ENCODE measurements at places on chromosomes 7 and 10.

- H3K27me3 ChIP-seq = no peaks in the 10 kb centered on the region
- H3K4me1 ChIP-seq = no peaks in the 10 kb centered on the region
Measured at GRCh38 chr7:17289074-17289645, 9.3 kb upstream of the AHR start.

DNA sequence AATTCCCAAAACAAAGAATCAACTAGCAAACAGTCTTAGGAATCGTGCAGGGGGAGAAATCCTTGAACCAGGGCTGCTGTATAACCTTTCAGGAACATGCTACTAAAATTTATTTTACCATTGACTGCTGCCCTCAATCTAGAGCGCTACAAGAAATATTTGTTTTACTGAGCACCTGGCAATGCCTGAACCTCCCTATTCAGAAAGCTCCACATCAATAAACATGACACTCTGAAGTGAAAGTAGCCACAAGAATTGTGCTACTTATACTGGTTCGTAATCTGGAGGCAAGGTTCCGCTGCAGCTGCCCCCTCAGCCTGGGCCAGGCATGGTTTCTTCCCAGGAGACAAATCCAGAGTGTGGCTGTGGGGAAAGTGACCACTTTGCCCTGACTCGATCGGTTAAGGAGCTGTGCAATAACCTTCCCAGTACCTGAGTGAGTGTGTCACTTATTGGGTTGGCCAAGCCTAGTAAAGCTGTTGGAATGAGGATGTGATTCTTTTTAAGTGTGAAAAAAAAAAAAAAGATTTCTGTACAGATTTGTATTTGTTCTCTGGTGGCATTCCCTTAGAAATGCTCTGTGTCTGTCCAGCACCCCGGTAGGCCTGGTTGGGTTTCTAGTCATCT lies 7.7 kb downstream of the VWA2 start:
- H3K4me1 ChIP-seq = no peaks in the 10 kb centered on the region
- H3K36me3 ChIP-seq = no peaks in the 10 kb centered on the region
- no peak overlapping the region for H3K4me3 ChIP-seq
- H3K27ac ChIP-seq = peak overlapping the region; percentile 44
- no peaks in the 10 kb centered on the region for H3K27me3 ChIP-seq
- no peak for DNase-seq

GRCh38 chr7:138032770-138033169 lies 30.9 kb upstream of the CREB3L2 start:
- no peaks in the 10 kb centered on the region for H3K27me3 ChIP-seq
- no peak for DNase-seq
- H3K4me3 ChIP-seq = no peak overlapping the region
- H3K4me1 ChIP-seq = no peaks in the 10 kb centered on the region
- no peaks in the 10 kb centered on the region for H3K36me3 ChIP-seq

DNA sequence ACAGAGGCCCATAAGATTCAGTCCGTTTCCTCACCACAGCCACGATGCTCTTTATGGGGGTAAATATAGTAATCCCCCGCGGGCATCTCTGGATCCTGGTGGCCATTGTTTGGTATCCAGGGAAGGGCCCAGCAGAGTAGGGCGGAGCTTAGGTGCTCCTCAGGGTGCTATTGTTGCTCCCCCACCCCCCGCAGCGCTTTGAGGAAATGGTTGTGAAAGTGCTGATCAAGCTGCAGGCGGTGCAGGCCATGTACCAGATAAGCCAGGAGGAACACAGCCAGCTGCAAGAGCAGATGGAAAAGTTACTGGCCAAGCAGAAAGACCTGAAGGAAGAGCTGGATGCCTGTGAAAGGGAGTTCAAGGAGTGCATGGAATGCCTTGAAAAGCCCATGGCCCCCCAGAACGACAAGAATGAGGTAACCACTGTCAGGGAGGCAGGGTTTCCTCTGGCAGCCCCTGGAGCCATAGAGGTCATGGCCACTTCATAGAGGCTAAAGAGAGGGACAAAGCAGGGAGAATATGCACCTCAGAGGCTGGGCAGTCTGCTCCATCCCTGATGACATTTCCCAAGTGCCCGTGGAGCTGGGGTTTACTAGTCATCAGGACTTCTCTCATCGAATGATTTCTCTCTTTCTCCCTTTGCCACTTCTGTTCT lies 17.6 kb upstream of the FLNC start:
- no peaks in the 10 kb centered on the region for H3K4me1 ChIP-seq
- no peaks in the 10 kb centered on the region for H3K36me3 ChIP-seq
- H3K27me3 ChIP-seq = no peaks in the 10 kb centered on the region

DNA sequence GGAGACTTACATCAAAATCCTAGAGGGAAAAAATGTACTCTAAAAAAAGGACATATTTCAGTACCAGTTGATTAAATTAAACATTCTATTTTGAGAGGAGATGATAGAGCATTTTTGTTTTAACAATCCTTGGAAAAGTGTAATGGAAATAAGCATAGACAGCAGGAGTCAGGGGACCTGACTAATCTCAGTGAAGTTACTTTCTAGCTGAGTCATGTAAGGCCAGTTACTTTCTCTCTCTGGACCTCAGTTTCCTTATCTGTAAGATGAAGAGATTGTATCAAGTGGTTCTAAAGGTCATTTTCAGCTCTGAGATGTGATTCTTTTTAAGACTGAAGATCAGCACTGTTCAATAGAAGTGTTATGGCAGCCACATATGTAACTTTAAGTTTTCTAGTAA lies 44.1 kb downstream of the VTI1A start:
- no peaks in the 10 kb centered on the region for H3K4me1 ChIP-seq
- no peaks in the 10 kb centered on the region for H3K36me3 ChIP-seq
- no peak overlapping the region for H3K4me3 ChIP-seq
- DNase-seq = no peak

GRCh38 chr7:92624298-92624996 lies 34.3 kb upstream of the FAM133B start:
- H3K27me3 ChIP-seq = no peaks in the 10 kb centered on the region
- H3K4me3 ChIP-seq = no peak overlapping the region
- H3K27ac ChIP-seq = no peak overlapping the region
- H3K36me3 ChIP-seq = no peaks in the 10 kb centered on the region

- no peaks in the 10 kb centered on the region for H3K36me3 ChIP-seq
- no peaks in the 10 kb centered on the region for H3K27me3 ChIP-seq
- DNase-seq = no peak
Measured at GRCh38 chr10:126437635-126438406, 49.5 kb upstream of the ADAM12 start.

- H3K4me1 ChIP-seq = no peaks in the 10 kb centered on the region
- no peaks in the 10 kb centered on the region for H3K27me3 ChIP-seq
- H3K36me3 ChIP-seq = no peaks in the 10 kb centered on the region
- H3K4me3 ChIP-seq = no peak overlapping the region
- H3K27ac ChIP-seq = no peak overlapping the region
Measured at GRCh38 chr7:130752424-130752823, 18.4 kb upstream of the KLF14 start.

GRCh38 chr7:8566016-8566415 lies 132.6 kb downstream of the NXPH1 start:
- no peaks in the 10 kb centered on the region for H3K4me1 ChIP-seq
- no peak overlapping the region for H3K27ac ChIP-seq
- H3K36me3 ChIP-seq = no peaks in the 10 kb centered on the region
- H3K4me3 ChIP-seq = no peak overlapping the region

- H3K4me3 ChIP-seq = no peak overlapping the region
- no peaks in the 10 kb centered on the region for H3K27me3 ChIP-seq
- no peak for DNase-seq
Measured at GRCh38 chr7:116591202-116592040, 66.6 kb downstream of the CAV1 start.

DNA sequence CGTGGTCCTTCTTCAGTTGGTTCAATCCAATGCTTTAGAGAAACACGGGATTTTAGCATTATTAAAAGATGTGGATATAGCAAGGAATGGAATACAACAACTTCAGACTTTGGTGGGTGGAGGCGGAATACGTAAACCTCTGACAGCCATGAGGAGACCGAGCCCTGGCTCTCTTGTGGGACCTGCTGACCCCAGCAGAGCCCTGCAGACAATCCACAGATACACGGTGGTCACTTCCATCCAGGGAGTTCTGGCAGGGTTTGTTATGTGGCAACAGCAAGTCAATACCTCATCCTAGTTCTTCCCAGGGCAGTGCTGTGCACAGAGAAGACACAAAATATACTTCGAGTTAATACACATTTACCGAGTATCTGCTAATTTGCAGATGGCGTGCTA lies 118.5 kb upstream of the DIP2C start:
- DNase-seq = no peak
- H3K36me3 ChIP-seq = peaks cover 16% of the 10 kb centered on the region
- H3K4me3 ChIP-seq = no peak overlapping the region
- no peak overlapping the region for H3K27ac ChIP-seq
- no peaks in the 10 kb centered on the region for H3K27me3 ChIP-seq
- H3K4me1 ChIP-seq = no peaks in the 10 kb centered on the region

GRCh38 chr7:63233881-63234280 lies 764.8 kb upstream of the ZNF722 start:
- H3K36me3 ChIP-seq = no peaks in the 10 kb centered on the region
- H3K4me3 ChIP-seq = no peak overlapping the region
- no peaks in the 10 kb centered on the region for H3K27me3 ChIP-seq
- H3K27ac ChIP-seq = no peak overlapping the region
- DNase-seq = no peak

- DNase-seq = no peak
- H3K27me3 ChIP-seq = no peaks in the 10 kb centered on the region
- no peaks in the 10 kb centered on the region for H3K4me1 ChIP-seq
- H3K27ac ChIP-seq = no peak overlapping the region
- H3K36me3 ChIP-seq = no peaks in the 10 kb centered on the region
- no peak overlapping the region for H3K4me3 ChIP-seq
Measured at GRCh38 chr10:108095932-108096925, 931.7 kb upstream of the SORCS1 start.

DNA sequence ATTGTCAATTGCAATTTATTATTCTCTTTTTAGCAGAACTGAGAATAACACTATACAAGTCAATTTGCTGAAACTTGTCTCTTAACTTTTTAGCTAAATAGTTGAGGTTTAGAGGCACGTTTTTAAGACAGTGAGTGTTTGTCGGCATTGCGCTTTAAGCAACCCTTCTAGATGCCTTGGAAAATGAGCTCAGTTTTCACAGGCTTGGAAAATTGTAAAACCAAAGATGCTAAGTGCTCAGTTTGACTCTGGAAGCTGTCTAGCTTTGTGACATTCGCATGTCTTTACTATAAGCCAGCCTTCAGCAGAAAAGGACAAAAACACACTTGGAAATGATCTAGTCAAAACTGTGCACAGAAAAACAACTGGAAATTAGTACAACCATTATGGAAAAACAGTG lies 500.4 kb downstream of the NEBL start:
- no peak for DNase-seq
- H3K4me1 ChIP-seq = no peaks in the 10 kb centered on the region
- H3K27me3 ChIP-seq = no peaks in the 10 kb centered on the region
- H3K4me3 ChIP-seq = no peak overlapping the region
- no peak overlapping the region for H3K27ac ChIP-seq

GRCh38 chr7:140641524-140642195 lies 1.0 kb upstream of the DENND2A start:
- H3K4me3 ChIP-seq = no peak overlapping the region
- H3K4me1 ChIP-seq = no peaks in the 10 kb centered on the region
- no peak for DNase-seq
- no peaks in the 10 kb centered on the region for H3K36me3 ChIP-seq

DNA sequence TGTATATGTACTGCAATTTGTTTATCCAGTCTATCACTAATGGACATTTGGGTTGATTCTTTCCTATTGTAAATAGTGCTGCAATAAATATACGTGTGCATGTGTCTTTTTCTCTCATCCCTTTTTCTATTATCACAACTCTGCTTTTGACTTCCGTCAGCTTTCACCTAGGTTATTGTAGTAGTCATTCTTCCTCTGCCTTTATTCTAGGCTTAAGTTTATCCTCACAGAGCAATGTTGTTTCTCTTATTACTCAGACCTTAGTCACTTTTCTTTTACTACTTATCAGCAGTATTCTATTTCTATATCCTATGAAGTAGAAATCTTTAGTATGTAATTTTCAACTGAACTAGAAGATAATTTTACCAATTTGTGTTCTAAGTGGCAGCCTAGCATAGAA lies 175.3 kb upstream of the SEMA3E start:
- no peak overlapping the region for H3K27ac ChIP-seq
- no peak overlapping the region for H3K4me3 ChIP-seq
- H3K36me3 ChIP-seq = no peaks in the 10 kb centered on the region
- H3K27me3 ChIP-seq = no peaks in the 10 kb centered on the region
- no peaks in the 10 kb centered on the region for H3K4me1 ChIP-seq

DNA sequence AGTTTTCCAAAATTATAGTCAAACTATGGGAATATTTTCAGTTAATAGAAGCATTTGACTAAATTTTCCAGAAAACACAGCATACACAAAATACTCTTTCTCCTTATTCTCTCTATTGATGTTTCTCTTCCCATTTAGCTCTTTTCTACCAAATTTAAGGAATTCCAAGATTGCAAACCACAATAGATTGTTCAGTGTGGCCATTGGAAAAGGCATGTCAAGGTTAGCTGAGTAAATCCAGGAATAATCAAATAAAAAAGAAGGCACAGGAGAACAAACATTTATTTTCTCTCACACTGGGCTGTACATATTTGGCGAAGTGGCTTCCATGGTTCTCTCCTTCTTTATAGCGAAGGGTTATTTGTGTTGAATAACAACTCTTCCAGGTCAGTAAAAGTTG lies 117.3 kb downstream of the THSD7A start:
- H3K27me3 ChIP-seq = no peaks in the 10 kb centered on the region
- H3K4me1 ChIP-seq = no peaks in the 10 kb centered on the region
- H3K4me3 ChIP-seq = no peak overlapping the region
- H3K36me3 ChIP-seq = no peaks in the 10 kb centered on the region

- no peak overlapping the region for H3K4me3 ChIP-seq
- no peaks in the 10 kb centered on the region for H3K36me3 ChIP-seq
- H3K27me3 ChIP-seq = no peaks in the 10 kb centered on the region
- no peak for DNase-seq
- H3K4me1 ChIP-seq = no peaks in the 10 kb centered on the region
Measured at GRCh38 chr7:146948703-146949102, 832.1 kb downstream of the CNTNAP2 start.

- no peak for DNase-seq
- H3K36me3 ChIP-seq = no peaks in the 10 kb centered on the region
- H3K4me1 ChIP-seq = peaks cover 9% of the 10 kb centered on the region
- peak overlapping the region; percentile 24 for H3K27ac ChIP-seq
- no peaks in the 10 kb centered on the region for H3K27me3 ChIP-seq
- no peak overlapping the region for H3K4me3 ChIP-seq
Measured at GRCh38 chr10:109898666-109899355, 24.5 kb downstream of the XPNPEP1 start.

- DNase-seq = no peak
- H3K27me3 ChIP-seq = no peaks in the 10 kb centered on the region
- H3K27ac ChIP-seq = no peak overlapping the region
- H3K4me3 ChIP-seq = no peak overlapping the region
- no peaks in the 10 kb centered on the region for H3K36me3 ChIP-seq
Measured at GRCh38 chr10:13496164-13496563, 32.6 kb downstream of the BEND7 start.

DNA sequence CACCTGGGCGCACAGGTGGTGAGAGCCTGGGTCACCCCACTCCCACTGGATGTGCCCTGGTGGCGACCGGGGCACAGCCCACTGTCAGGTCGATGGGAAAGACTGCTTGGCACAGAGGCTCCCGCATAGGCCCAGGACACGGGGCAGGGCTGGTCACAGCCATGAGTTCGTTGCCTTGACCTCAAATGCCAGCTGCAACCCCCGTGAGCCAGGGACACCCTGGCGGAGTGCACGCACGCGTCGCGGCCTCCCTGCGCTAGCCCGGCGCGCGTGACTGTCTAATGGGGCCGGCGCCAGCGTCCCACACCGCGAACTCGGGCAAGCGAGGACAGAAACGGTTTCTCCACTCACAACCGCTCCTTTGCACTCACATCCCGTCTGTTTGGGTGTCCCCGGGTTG lies 267.4 kb downstream of the USP6NL start:
- no peak overlapping the region for H3K4me3 ChIP-seq
- H3K27me3 ChIP-seq = no peaks in the 10 kb centered on the region
- H3K4me1 ChIP-seq = no peaks in the 10 kb centered on the region
- H3K36me3 ChIP-seq = no peaks in the 10 kb centered on the region

- H3K4me1 ChIP-seq = no peaks in the 10 kb centered on the region
- H3K27ac ChIP-seq = no peak overlapping the region
- no peaks in the 10 kb centered on the region for H3K36me3 ChIP-seq
Measured at GRCh38 chr10:114479307-114479706, 75.0 kb upstream of the AFAP1L2 start.
